ENCODE measurements at places on chromosomes 5 and 9. TPM values are rescaled to one million over a fixed set of nuclear protein-coding genes. Genes with fewer than 3 reads are reported as not detected.

DNA sequence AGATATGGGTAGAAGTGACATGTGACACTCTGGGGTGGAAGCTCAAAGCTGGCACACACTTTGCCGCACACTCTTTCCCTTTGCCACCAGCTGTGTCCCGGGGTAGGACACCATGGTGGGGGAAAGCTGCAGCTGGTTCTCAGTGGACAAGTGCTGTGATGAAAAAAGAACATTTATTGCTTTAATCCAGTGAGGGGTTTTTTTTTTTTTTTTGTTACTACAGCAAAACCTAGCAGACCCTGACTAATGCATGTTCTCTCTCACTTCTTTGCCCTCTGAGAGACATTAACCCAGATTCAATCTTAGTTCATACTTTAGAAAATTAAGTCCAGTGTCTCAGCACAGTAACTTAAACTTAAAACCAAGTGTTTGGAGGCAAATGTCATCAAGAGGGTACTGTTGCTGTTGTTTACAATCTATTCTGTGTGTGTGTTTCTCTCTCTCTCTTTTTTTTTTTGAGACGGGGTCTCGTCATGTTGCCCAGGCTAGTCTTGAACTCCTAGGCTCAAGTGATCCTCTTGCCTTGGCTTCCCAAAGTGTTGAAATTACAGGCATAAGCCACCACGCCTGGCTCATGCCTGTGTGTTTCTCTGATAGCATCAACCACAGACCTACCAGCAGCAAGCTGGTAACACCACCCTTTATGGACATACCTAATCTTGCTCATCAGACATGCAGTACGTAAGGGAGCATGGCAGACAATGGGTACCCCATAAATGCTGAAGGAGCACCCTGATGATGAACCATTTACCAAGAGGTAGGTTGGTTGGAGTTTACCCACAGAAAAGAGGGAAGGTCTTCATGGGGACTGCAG is 84.7 kb upstream of the TBC1D2 start:
- DNase-seq, result no peak

ENC1 gene
- total RNA-seq, result 1.5 TPM

DNA sequence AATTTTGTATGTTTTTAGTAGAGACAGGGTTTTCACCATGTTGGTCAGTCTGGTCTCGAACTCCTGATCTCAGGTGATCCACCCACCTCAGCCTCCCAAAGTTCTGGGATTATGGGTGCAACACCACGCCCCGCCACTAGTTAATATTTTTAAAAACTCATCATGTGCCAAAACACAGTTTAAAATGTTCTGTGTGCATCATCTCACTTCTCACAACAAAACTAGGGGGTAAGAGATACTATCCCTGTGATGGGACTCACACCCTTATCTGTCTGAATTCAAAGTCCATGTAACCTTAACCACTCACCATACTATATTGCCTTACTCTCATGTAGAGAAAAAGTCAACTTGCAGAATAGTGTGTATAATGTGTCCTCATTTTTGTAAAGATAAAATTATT is 2.6 kb downstream of the PKD2L2 start:
- DNase-seq, result no peak

INSL4 gene
- not detected for total RNA-seq

PTGS1 gene
- total RNA-seq, result 0.35 TPM

QRFP gene
- not detected for total RNA-seq

DBH gene
- total RNA-seq, result not detected

TRIM14 gene
- total RNA-seq, result 128 TPM

DAB2IP gene
- total RNA-seq, result 0.07 TPM

- no peak for DNase-seq
These were observed 35.5 kb downstream of the TTC1 start for GRCh38 chr5:160044391-160044804.

DNA sequence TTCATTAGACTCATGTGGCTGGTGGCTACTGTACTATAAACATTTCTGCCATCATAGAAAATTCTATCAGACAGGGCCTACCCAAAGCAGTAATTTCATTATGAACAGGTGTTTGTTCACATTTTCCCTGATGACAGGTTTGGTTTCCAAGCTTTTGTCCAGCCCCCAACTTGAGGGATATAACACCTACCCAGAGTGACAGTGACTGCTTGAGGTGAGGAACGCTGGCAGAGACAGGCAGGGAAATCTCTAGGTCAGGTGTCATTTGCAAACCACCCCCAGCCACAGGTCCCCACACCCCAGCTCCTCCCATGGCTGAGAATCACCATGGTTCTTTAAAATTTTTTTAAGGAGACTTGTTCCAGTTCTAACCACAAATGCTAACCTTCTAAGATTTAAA is 25.5 kb downstream of the GOLM1 start:
- no peak for DNase-seq

DNA sequence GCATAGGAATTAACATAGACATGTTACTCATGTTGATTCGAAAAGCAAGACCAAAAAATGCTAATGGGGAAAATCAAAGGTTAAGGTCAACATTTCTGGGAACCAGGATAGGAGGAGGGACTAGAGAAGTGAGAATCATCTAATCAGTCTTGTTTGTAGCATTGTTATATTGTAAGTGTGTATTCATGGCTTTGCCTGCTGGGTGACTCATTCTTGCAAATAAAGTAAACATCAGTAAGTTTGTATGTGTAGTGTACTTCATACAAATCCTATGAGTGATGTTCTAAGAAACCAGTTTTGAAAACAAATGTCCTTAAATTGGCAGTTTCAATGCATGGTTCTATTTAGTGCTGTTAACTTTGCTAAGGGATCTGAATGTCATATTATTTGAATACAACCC is 79.0 kb upstream of the TMEM252 start:
- no peak for DNase-seq

DNA sequence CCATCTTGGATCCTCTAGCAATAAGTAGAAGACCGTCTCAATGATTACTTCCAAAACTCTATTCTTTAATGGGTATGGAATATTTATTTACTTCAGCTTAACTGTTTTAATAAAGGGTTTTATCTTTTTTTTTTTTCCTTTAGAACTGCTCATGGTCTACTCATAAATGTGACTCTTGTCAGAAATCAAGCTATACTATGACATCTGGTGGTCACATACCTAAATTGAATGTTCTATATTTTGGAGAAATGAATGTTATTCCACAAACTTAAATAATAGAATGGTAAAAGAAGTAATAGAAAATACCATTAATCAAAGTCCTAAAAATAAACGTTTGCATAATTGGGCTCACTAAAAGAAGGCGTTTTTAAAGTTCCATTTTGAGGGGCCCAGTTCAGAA is 131.2 kb upstream of the PLCXD3 start:
- no peak for DNase-seq

DNA sequence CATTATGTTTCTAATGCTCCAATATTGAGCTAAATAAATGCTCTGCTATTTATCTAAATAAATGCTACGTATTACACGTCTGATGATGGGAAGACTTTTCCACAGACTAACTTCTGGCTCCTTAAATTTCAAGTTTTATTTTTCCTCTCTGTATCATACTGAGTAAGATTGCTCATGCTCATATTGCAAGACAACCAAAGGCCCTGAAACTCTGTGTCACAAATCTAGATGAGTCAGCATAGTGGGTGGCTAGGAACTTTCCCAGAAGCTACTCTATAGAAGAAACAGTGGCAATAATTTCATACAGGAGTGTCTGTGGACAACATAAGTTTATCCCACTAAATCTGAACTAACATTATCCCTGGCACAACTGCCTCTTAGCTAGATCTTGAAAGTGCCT is 53.0 kb upstream of the RFX3 start:
- no peak for DNase-seq

PTTG1 gene
- total RNA-seq, result 204 TPM
